ENCODE measurements at places on chromosomes 2 and 18.

DNA sequence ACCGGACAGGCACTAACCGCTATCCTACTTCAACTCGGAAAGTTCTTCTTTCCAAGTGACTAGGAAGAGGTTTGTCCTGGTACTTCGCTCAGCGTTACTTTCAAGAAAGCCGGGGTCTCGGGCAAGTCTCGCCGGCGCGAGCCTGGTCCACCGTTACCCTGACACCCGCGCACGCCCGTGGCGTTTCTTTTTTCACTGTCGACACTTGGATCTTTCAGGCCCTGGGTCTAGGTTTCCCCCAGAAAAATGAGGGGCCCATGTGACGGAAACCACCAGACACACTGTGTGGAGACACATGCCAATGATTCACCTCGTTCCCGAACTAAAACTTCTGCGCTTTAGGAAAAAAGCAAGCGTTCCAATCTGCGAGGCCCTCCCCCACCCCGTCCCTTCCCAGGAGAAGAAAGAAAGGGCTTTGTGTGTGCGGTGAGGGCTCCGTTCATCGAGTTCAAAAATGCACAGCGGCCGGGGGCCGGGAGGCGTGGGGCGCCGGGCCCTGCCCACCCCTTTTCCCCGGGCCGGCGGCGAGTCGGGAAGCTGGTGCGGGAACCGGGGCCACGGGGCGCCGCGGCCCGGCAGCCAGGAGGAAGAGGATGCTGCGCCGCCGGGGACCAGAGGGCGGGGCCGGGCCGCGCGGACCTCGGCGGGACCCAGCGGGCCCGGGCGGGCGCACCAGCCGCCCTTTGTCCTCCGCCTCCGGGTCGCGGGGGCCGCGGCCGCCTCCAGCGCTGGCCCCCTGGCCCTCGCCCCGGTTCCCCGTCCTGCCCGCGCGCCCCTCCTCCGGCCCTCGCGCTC is 2.6 kb downstream of the ZNF521 start:
- no peak for DNase-seq

DNA sequence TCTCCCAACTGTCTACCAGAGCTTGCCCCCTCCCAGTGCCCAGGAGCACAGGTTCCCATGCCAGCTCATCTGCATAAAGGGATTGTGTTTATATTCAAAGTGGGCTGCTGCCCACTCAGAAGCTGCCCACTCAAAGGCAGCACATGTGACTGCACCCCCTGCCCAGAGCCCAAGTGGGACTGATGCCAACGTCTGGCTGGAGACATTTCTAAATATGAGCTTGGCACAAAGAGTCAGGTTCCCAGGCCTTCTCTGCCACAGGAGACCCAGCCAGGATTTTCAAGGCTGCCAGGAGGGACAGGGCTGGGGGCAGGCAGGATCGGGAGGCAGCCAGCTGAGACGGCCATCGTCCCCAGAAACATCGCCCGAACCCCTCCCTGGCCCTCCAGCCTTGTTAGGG is 67.1 kb downstream of the ZBTB7C start:
- no peak for DNase-seq

GRCh38 chr2:148670773-148671172 is 26.2 kb downstream of the EPC2 start:
- no peak for DNase-seq

DNA sequence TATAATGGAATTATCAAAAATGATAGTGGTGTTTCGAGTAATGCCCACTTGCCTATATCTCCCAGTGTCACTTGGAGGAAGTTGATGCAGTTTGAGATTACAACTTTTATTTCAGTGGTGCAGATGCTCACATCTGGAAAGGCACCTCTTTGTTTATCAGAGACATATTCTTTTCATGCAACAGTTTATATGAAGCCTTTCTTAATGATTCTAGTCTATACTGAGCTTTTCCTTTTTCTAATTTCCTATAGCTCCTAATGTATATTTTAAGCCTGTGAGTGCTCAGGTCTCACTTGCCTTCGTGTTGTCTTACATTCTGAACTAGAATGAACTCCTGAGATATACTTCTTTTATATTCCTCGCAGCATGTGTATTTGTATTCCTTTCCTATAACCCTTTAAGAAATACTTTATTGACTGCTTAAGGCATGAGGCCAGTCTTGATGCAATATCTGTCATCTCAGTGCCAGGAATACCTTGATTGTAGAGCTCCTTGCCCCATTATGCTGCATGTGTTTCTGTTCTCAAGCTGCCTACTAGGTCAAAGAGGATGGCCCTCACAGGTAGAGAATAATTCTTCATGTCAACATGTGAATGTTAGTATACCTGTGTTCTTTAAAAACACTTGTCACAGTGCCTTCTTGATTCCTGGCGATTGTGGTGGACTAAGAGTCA is 52.6 kb downstream of the VRK2 start:
- DNase-seq, result no peak

GRCh38 chr2:176280867-176281658 is 11.8 kb downstream of the MTX2 start:
- DNase-seq, result no peak

DNA sequence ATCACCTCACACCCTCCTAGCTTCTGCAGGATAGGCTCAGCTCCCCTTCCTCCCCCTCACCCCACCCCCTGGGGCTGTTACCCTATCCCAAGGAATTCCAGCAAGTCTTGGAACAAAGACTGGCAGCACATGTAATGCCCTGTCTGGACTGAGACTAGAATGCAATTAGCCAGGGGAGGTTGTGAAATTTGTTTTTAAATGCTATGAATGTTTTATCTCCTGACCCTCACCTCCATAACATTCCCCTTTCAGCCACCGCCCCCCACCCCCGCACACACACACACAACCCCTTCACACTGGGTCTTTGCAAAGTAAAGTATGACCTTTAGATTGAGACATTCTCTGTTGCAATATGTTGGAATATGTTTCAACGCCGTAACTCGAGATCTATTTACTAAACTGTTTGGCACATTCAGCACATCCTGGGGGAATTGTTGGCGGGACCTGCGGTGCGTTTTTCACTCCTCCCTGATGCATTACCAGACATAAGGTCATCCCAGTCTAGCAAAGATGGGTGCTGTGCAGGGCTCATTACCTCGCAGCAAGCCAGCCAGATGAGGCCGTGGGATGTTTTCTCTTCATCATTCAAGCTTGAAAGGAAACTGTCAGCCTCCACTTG is 290.7 kb upstream of the SLC14A2 start:
- DNase-seq, result no peak

DNA sequence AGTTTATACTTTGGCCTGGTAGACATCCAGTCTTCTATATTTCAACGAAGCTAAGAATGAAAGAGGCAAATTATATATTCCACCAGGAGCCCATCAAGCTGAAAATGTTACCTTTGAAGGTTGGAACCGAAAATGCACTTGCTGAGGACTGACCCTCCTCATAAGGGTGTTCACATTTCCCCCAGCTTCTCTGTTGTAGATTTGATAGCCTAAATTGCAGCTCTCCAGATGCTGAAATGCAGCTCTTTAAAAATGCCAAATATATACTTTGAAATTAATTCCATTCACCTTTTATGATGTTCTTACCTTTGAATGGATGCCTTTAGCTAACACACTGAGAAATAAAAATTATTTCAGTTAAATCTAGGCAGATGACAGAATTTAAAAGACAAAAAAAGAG is 1.8 kb upstream of the FIGN start:
- DNase-seq, result no peak

- DNase-seq, result no peak
Measured at GRCh38 chr2:161208527-161209139, 48.4 kb downstream of the TANK start.

DNA sequence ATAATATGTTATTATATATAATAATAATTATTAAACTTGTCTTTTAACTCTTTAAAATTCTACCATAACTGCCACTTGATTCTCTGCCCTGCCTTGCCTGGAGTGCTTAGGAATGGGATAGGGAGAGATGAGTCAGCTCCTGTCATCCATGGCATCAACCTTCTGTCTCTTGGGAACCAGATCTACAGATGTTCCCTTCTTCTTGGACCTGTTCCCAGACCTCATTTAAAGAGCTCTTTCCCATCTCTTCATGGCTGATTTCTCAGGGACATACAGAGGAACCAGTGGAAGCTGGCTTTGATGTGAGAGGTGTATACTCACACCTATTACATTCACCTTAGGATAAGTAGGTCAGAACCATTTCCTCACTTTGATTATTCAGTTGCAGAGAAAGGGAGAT is 155.3 kb upstream of the MYO3B start:
- no peak for DNase-seq

GRCh38 chr2:26471766-26472706 is 5.9 kb downstream of the OTOF start:
- DNase-seq, result no peak

- peak; percentile 36 for DNase-seq
Measured at GRCh38 chr2:8543383-8544170, 138.3 kb upstream of the ID2 start.

DNA sequence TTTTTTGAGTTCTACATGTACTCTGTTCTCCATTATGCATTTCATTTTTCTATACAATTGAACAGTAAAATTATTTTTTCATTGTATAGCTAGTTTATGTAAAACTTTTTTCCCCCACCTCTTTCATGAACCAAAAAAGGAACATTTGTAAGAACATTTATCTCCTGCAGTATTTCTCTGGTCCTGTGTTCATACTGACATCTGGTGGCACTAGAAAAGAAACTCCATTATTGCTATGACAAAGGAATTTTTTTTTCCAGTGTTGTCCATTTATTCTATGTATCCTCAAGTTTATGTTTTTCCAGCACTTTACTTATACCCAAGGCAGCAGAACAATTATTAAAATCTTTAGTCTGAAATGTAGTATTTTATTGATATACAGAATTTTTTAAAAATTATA is 27.4 kb upstream of the CHAC2 start:
- DNase-seq, result no peak

DNA sequence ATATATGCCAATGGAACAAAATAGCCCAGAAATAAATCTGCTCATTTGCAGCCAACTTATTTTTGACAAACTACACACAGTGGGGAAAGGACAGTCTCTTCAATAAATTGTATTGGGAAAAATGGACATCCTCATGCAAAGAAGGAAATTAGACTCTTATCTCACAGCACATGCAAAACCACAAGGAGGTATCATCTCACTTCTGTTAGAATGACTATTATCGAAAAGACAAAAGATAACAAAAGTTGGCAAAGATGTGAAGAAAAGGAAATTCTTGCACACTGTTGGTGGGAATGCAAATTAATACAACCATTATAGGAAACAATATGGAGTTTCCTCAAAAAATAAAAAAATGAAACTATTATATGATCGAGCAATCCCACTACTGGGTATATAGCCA is 16.3 kb upstream of the WDR75 start:
- no peak for DNase-seq

- no peak for DNase-seq
Measured at GRCh38 chr18:11983592-11983991, 2.3 kb downstream of the IMPA2 start.

- no peak for DNase-seq
Measured at GRCh38 chr18:5972298-5972697, 77.0 kb upstream of the TMEM200C start.

DNA sequence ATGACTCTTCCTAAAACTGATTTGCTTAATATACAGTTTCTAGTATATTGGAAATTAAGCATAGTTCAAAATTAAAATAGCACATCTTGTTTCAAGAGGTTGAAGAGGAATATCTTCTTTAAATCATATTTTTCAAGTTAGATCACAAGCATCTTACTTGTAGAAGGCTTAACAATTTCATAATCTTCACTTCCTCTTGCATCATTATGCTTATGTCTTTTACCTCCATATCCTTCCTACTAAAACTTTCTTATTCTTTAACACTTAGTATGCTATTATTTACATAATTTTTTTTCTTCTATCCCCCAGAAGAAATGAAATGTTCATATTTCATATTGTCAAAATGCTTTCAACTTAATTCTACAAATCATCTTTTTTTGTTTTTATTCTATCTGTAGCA is 1354.9 kb upstream of the TMEFF2 start:
- DNase-seq, result no peak

DNA sequence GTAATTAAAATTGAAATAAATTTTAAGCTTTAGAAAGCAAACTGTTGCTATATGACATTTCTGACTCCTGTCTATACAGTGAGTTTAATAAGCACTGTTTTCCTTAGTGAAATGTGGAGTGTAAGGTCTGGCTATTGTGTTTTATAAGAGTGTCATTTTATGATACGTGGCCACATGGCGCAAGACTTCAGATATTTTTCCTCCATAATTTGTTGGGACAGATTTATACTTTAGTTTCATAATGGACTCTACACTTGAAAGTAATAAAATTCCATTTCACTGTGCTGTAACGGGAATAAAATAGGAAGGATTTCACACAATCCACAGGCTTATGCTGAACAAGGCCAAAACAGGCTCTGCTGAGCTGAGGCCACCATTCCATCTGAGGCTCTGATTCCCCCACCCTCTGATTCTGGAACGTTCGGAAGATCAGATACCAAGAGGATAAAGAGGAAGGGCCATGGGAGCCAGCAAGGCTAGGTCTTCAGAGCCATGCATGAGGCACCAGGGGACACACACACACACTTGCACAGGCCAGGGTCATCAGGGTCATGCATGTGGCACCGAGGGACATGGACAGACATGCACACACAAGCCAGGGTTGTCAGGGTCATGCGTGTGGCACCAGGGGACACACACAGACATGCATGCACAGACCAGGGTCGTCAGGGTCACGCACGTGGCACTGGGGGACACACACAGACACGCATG is 35.6 kb downstream of the HDAC4 start:
- DNase-seq, result no peak

DNA sequence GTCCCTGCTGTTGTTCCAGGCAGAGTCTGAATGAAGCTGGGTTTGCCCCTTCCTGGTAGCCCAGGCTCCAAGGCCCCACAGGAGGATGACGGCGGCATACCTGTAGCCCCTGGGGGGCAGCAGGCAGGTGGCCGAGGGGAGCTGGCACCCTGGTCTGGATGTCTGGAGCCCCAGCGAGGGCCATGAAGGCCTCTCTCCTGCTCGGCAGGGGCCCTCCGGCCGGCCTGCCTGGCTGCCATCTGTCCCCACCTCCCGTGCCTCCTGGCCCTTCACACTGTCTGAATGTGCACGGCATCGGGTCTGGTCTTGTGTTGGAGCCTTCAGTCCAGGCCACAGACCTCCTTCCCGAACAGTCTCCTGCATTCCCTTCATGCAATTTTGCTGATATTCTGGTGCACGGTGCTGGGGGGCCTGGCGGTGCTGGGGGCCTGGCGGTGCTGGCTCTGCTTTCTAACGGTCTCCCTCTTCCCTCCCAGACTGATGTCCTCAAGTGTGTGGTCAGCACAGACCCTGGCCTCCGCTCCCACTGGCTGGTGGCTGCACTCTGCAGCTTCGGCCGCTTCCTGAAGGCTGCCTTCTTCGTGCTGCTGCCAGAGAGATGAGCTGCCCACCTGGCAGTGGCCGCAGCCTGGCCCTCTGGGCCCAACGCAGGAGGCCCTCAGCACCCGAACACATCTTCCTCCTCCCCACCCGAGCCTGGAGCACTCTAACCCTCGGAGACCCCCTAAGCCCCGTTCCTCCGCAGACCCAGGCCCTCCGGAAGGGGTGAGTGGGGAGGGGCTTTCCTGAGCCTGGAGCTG is 13.5 kb downstream of the BOK start:
- no peak for DNase-seq
